Calu3 (cell line): ENCODE measurements at places on chromosomes 1 and 21. TPM values are rescaled to one million over a fixed set of nuclear protein-coding genes. Genes with fewer than 3 reads are reported as not detected.

Gene ELF3
- 830 and 907 TPM in 2 replicates for total RNA-seq

- H3K27ac ChIP-seq = no peak overlapping the region
- no peaks in the 10 kb centered on the region for H3K4me1 ChIP-seq
- H3K27me3 ChIP-seq = no peaks in the 10 kb centered on the region
- H3K4me3 ChIP-seq = no peak overlapping the region
- H3K36me3 ChIP-seq = no peaks in the 10 kb centered on the region
- DNase-seq = peak; percentile 39
These were observed 216.0 kb downstream of the DYRK1A start for GRCh38 chr21:37582590-37582989.

DNA sequence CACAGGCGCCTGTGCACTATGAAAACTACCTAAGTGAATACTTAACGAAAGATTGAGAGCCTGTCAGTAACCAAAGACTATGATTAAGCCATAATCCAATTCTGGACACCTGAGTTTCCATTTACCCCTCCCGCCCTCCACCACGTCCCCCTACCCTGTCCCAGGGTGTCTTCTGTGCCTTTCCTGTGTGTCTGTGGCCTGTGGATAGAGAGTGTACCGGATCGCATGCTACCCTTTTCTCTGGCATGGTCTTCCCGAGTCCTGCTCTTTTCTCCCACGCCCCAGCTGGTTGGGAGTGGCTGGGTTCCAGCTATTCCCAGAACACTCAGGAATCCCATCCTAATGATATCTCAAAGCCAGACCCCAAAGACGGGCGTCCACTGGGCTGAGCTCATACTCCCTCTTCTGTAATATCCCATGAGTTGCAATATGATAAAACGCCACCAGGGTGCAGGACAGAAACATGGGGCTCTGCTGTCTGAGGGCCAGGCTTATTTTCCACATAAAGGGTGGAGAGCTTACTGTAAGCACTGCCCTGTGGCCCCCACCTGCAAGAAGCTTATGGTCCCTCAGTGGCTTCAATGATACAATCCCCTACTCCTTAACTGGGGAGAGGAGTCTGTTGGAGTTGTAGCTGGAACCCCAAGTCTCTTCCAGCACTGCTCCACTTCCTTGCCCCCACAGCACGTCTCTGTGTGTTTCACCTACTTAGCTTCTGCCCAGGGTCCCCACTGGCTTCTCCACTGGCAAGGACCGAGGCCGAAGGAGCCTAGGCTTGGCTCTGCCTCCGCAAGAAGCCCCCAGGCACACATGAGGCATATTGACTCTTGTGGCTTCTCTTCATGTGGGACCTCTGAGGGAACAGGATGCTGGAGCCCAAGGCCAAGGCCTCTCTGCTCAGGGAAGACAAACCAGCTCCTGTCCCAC, 17.6 kb upstream of the ALX3 start:
- H3K4me1 ChIP-seq = no peaks in the 10 kb centered on the region
- DNase-seq = peak; percentile 66
- H3K27me3 ChIP-seq = peaks cover 93% of the 10 kb centered on the region
- no peaks in the 10 kb centered on the region for H3K36me3 ChIP-seq

GRCh38 chr1:151739590-151740355, 18.5 kb downstream of the RIIAD1 start:
- H3K4me1 ChIP-seq = peaks cover 17% of the 10 kb centered on the region
- H3K27me3 ChIP-seq = no peaks in the 10 kb centered on the region
- H3K36me3 ChIP-seq = no peaks in the 10 kb centered on the region
- no peak overlapping the region for H3K4me3 ChIP-seq
- no peak overlapping the region for H3K27ac ChIP-seq

GRCh38 chr1:19764848-19765247, 34.9 kb downstream of the TMCO4 start:
- H3K27ac ChIP-seq = peak overlapping the region; percentile 50
- peaks cover 5% of the 10 kb centered on the region for H3K36me3 ChIP-seq
- peaks cover 26% of the 10 kb centered on the region for H3K4me1 ChIP-seq
- DNase-seq = no peak

Gene HHAT
- 5.5 and 5.8 TPM in 2 replicates for total RNA-seq

DNA sequence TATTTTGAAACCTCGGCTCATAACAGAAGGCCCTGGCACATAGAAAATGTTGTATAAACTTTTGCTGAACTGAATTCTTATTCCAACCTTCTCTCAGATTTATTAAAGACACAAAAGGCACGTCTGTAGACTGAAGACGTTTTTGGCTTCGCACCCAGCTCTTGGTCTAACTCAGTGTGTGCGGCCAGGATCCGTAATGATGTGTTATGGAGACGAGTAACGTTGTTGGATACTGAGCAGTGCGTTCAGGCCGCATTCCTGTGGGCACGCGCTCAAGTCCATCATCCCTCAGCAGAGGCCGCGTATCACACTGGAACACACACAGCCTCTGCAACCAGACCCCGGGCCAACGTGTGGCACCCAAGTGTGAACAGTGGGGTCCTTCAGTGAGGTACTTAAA, 154.8 kb upstream of the RAB4A start:
- no peak overlapping the region for H3K4me3 ChIP-seq
- H3K4me1 ChIP-seq = peaks cover 56% of the 10 kb centered on the region
- H3K27me3 ChIP-seq = no peaks in the 10 kb centered on the region
- no peaks in the 10 kb centered on the region for H3K36me3 ChIP-seq
- no peak for DNase-seq

Gene GPR89A
- total RNA-seq = 32.4 and 37.6 TPM in 2 replicates

Gene PLA2G2F
- total RNA-seq = not detected in 2 replicates

DNA sequence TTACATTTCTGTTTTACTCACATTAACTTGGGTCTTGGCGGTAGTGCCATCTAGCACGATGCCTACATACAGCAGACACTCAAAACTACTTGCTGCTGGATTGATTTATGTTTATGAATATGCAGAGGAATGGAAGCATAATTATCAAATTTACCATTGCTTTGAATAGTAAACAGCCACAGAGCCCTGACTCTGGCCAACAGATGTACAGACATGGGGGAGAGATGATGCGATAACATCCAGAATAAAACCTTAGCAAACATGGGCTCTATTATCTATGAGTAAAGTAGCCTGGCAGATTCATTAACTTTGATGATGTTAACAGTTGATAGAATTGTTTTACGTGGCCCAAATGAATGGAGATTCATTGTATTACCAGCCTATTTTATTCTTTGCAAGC, 42.8 kb downstream of the PTGFR start:
- no peaks in the 10 kb centered on the region for H3K4me1 ChIP-seq
- no peak for DNase-seq
- H3K36me3 ChIP-seq = no peaks in the 10 kb centered on the region
- no peak overlapping the region for H3K4me3 ChIP-seq

Gene PKP1
- 0.09 and 0.17 TPM in 2 replicates for total RNA-seq

DNA sequence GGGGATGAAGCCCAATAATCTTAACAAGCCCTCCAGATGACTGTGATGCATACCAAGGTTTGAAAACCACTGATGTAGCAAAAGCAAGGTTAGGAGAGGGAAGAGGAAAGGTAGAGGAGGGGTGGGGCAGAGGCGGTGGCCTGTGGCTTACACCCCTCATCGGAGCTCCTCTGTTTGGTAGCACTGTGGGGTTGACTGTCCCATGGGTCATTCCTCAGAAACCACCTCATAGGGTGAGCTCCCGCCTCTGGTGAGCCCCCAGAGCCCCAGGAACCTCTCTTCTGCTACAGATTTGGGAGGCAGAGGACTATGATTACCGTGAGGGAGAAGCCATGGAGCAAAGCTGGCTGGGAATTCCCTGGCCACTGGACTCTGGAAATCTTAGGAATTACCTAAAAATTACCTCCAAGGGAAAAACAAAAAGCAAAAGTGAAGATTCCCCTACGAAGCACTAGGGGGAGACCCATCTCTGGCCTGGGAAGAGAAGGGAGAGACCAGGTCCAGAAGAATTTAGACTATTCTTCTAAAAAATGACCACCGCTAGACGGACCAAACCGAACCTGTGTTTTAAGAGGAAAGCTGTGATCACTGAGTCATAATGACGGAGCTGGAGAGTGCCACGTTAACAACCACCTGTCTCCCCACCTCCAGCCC, 1.5 kb upstream of the RASSF5 start:
- peak overlapping the region; percentile 28 for H3K27ac ChIP-seq
- peaks cover 49% of the 10 kb centered on the region for H3K4me1 ChIP-seq
- no peak for DNase-seq
- peaks cover 53% of the 10 kb centered on the region for H3K36me3 ChIP-seq

Gene ATP5IF1
- total RNA-seq = 112 and 125 TPM in 2 replicates

Gene SPATC1L
- total RNA-seq = 4.4 and 5.5 TPM in 2 replicates

Gene PI4KB
- 50.7 and 57.6 TPM in 2 replicates for total RNA-seq

Gene RBBP5
- 21.9 and 22.0 TPM in 2 replicates for total RNA-seq

DNA sequence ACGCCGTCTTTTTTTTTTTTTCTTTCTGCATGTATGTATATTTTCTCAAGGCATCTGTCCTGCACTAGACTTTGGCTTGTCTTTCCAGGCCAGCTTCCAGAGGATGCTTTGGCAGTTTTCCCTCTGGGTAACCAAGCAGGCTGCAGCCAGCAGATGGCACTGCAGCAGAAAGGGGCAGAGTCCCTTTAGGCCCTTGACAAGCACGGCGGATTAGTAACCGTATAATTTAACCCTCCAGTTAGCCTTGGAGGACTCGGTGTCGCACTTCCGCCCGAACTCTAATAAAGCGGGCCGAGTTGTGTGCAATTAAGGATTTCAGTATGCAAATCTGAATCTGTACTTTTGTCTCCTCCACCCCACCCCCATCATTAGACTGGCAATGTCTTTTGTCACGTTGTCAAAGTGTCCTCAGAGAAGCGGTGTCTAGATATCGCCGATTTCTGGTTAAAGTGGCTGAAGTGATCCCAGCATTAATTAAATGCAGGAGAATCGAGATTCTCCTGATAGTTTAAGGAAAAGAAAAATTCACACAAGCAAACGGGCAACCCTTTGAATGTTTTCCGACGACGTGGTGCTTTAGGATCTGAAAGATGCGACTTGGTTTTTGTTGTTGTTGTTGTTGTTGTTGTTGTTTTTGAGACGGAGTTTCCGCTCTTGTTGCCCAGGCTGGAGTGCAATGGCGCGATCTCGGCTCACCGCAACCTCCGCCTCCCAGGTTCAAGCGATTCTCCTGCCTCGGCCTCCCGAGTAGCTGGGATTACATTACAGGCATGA, 1.1 kb upstream of the TMEM167B start:
- DNase-seq = peak; percentile 51
- no peaks in the 10 kb centered on the region for H3K27me3 ChIP-seq
- peaks cover 34% of the 10 kb centered on the region for H3K36me3 ChIP-seq
- peak overlapping the region; percentile 91 for H3K4me3 ChIP-seq
- H3K4me1 ChIP-seq = no peaks in the 10 kb centered on the region

Gene AIRE
- not detected in 2 replicates for total RNA-seq

GRCh38 chr1:52190500-52191252, 48.8 kb downstream of the ZFYVE9 start:
- no peaks in the 10 kb centered on the region for H3K27me3 ChIP-seq
- no peaks in the 10 kb centered on the region for H3K36me3 ChIP-seq
- H3K27ac ChIP-seq = no peak overlapping the region
- DNase-seq = no peak
- H3K4me3 ChIP-seq = no peak overlapping the region

Gene SLC39A1
- total RNA-seq = 138 and 152 TPM in 2 replicates

Gene RHD
- total RNA-seq = not detected in 2 replicates

Gene TNFAIP8L2
- total RNA-seq = not detected in 2 replicates

GRCh38 chr1:55188909-55189308, 26.3 kb downstream of the USP24 start:
- no peak overlapping the region for H3K27ac ChIP-seq
- H3K27me3 ChIP-seq = no peaks in the 10 kb centered on the region
- no peak overlapping the region for H3K4me3 ChIP-seq
- DNase-seq = no peak

Gene IGSF3
- total RNA-seq = 13.2 and 15.3 TPM in 2 replicates

- no peaks in the 10 kb centered on the region for H3K27me3 ChIP-seq
- H3K4me1 ChIP-seq = no peaks in the 10 kb centered on the region
- no peaks in the 10 kb centered on the region for H3K36me3 ChIP-seq
- no peak overlapping the region for H3K4me3 ChIP-seq
These were observed 45.1 kb downstream of the FYB2 start for GRCh38 chr1:56774067-56774609.

Gene GPR25
- total RNA-seq = not detected in 2 replicates

DNA sequence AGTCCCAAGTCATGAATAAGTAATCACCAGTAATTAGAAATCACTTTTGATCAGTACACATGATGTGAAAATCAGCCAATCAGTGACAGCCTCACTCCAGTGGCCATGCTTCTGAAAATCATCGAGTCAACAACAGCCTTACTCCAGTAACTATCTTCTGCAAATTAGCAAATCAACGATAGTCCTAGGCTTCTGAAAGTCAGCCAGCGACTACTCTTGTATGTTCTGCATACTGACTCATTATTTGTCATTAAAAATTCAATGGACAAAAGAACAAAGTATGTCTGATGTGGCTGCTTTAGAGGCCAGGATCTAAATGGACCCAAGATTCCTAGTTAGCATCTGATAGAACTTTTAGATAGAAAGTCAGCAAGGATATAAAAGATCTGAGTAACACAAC, 102.5 kb downstream of the GPR52 start:
- H3K27ac ChIP-seq = no peak overlapping the region
- H3K4me3 ChIP-seq = no peak overlapping the region
- H3K36me3 ChIP-seq = no peaks in the 10 kb centered on the region
- DNase-seq = no peak
- H3K27me3 ChIP-seq = no peaks in the 10 kb centered on the region

DNA sequence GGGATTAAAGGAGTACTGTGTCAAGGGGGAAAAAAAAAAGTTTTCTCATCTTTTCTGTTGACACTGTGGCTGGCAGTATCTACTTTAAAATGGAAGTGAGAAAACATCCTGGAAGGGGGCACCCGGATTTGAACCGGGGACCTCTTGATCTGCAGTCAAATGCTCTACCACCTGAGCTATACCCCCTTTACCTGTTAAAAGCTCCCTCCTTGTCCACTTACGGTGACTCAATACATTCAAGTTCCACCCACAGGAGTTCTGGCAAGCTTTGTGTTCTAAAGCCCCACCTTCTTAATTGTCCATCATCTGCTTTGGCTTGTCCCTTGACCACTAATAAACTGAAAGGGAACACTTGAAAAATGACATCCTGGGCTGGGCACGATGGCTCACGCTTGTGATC, 68.2 kb downstream of the FNBP1L start:
- H3K36me3 ChIP-seq = peaks cover 5% of the 10 kb centered on the region
- H3K27ac ChIP-seq = no peak overlapping the region
- H3K4me3 ChIP-seq = no peak overlapping the region
- H3K4me1 ChIP-seq = peaks cover 39% of the 10 kb centered on the region
- DNase-seq = no peak

- peak; percentile 65 for DNase-seq
- H3K27ac ChIP-seq = no peak overlapping the region
- H3K27me3 ChIP-seq = no peaks in the 10 kb centered on the region
- H3K4me1 ChIP-seq = peaks cover 13% of the 10 kb centered on the region
- H3K4me3 ChIP-seq = no peak overlapping the region
- H3K36me3 ChIP-seq = no peaks in the 10 kb centered on the region
These were observed 16.2 kb upstream of the GPR157 start for GRCh38 chr1:9145021-9145668.

Gene C1QA
- total RNA-seq = not detected in 2 replicates

GRCh38 chr1:37739222-37739621, 25.7 kb downstream of the EPHA10 start:
- no peak overlapping the region for H3K27ac ChIP-seq
- no peaks in the 10 kb centered on the region for H3K4me1 ChIP-seq
- no peak overlapping the region for H3K4me3 ChIP-seq
- DNase-seq = peak; percentile 57
